ENCODE measurements at places on chromosomes 16 and 17.
A peak's percentile ranks its signal among the peaks of the same experiment; 100 is the strongest.

- no peak for DNase-seq
Measured at GRCh38 chr16:19177111-19177739, 9.2 kb downstream of the SYT17 start.

GRCh38 chr17:6043405-6043804 lies 26.8 kb upstream of the WSCD1 start:
- DNase-seq: no peak

DNA sequence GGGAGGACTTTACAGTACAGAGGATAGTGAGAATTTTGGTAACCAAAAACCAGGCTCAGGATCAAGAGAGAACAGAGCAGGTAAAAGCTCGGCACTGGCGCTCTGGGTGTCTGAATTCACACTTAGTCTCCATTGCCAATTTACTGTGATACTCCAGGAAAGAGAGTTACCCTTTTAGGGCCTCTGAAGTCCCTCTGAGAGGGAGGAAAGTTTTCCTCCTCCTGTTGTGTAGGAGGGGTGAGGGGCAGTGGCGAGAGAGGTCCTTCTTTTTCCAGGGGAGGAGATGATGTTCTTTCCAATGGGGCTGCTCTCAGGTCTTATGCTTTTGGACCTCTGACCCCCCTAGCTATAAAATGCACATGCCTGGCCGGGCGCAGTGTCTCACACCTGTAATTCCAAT lies 5.4 kb upstream of the TNS4 start:
- no peak for DNase-seq

- DNase-seq: no peak
Measured at GRCh38 chr16:27217256-27217655, 13.9 kb downstream of the KDM8 start.

DNA sequence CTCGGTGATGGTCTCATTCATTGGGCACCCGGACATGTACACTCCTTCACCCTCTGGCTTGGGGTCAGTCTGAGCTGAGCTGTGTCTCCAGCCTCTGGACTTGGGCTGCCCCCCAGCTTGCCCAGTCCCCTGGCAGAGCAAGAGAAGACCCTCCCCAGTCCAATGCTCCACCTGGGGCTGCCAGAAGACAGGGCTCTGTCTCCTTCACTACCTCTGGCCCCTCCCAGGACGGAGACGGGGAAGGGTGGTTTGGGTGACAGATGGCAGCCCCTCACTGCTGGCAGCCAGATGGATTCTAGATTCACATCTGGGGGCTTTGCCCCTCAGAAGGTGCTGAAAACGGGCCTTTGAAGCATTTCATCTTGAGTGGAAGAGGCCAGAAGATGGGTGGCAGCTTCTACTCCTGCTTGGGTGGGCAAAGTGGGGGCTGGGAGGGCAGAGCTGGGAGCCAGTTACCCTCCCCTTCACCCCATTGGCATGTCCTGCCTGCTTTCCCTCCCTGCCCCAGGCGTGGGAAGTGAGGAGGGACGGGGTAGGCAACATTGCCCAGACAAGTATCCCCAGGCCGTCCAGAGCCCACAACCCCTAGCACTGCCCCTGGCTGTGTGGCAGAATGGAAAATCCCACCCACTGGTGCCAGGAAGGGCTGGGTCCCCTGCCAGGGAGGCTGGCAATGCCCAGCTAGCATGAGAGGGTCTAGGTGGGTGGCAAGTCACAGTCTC lies 13.9 kb downstream of the NGFR start:
- DNase-seq: no peak

GRCh38 chr16:87973717-87974116 lies 22.5 kb downstream of the BANP start:
- DNase-seq: no peak

- no peak for DNase-seq
Measured at GRCh38 chr16:48334325-48334724, 50.9 kb downstream of the SIAH1 start.

GRCh38 chr17:63621229-63621683 lies 961 bp upstream of the MAP3K3 start:
- no peak for DNase-seq

GRCh38 chr17:82776454-82776853 lies 24.6 kb downstream of the TBCD start:
- DNase-seq: peak; percentile 61

DNA sequence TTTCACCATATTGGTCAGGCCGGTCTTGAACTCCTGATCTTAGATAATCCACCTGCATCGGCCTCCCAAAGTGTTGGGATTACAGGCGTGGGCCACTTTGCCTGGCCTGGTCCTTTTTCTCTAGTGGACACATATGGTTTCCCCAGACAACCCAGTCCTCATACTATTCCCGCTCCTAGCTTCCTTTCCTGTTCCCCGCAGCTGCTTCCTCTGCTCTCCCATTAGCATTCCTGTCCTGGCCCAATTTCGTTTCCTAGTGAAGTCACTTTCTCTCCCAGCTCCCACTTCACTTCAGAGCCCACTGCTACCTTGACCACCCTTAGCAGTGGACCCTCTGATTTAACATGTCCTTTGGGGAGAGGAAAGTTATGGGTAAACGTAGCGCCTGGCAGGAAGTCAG lies 11.3 kb downstream of the KATNIP start:
- no peak for DNase-seq

DNA sequence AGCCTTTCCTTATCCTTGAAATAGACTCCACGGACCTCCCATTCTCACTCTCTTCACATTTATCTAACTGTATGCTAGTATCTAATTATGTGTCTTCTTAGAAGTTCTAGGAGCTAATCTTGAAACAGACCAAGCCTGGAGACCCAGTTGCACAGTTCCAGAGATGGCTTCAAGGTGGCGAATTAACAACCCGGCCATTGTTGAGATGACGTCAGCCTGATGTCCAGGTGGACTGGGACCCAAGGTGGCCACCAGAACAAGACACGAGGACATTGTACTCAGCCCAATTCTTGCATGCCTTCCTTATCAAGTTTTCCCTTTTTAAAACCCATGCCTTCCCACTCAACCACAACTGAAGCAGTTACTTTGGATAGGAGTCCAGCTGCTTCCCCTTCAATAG lies 29.5 kb upstream of the WWOX start:
- no peak for DNase-seq

DNA sequence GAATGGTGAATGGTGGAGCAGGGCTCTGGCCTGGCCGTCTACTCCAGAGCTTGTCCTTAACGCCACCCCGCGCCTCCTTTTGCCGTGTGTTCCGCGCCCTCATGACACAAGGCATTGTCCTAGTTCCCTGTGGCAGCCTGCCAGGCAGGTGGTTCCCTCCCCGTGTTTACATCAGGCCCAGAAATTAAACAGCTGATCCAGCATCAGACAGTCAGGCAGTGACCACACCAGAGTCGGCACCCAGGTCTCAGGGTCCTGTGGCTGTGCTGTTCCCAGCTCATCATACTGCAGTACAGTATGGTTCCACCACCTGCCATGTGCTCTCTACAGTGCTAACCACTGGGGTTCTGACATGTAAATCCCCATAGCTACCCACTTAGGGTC lies 119.7 kb downstream of the RAB11FIP4 start:
- DNase-seq: no peak

DNA sequence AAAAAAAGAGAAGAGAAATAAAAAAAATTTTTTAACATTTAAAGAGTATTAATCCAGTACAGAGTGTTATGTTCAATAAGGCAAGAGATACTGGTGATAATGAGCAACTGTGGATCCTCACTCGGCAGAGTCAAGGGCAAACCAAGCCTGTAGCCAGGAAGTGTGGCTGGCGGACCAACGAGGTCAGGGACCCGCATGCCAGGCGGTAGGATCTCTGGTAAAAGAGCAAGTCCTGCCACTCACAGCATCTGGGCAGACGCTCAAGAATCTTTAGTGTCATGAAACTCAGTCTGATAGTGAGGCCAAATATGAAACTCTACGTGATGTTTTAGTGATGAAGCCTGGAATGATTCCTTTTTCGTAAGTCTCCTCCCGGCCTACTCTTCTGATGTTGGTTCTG lies 8.3 kb upstream of the GEMIN4 start:
- no peak for DNase-seq

GRCh38 chr17:21843318-21843865 lies 151.1 kb downstream of the KCNJ18 start:
- no peak for DNase-seq

DNA sequence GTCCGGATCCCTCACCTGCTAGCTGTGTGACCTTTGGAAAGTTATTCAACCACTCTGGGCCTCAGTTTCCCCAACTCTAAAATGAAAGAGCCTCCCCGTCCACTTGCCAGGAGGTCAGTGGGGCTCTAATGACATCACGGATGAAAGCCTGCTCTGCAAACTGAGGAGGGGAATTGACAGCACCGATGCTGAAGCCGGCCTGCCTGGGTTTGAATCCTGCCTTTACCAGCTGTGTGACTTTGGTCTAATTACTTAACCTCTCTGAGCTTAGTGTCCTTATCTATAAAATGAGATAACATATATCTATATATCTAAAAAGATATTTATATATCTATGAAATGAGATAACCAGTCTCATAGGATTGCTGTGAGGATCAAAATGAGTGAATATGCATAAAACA lies 1.9 kb downstream of the STX1B start:
- no peak for DNase-seq

DNA sequence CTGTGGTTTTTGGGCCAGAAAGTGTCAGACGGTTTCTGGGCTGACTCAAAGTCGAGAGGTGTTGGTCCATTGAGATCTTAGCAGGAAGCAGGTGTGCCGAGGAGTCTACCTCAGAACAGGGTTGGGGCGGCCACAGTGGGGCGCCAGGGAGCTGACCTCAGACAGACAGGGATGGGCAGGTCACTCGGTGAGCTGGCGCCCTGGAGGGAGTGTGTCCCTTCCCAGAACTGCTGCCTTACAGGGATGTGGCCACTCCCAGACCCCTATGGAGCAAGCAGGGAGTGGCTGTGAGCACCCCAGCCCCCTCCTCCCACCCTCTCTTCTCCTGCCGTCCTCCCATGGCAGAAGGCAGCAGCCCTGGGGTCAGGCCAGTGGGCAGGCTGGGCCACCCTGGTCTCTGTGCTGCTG lies 14.0 kb upstream of the DPEP1 start:
- DNase-seq: no peak

- no peak for DNase-seq
Measured at GRCh38 chr17:58409432-58409831, 7.9 kb downstream of the RNF43 start.

GRCh38 chr17:66678827-66679226 lies 156.1 kb upstream of the CACNG5 start:
- no peak for DNase-seq

- DNase-seq: no peak
Measured at GRCh38 chr17:35728551-35728950, 2.9 kb upstream of the RASL10B start.

DNA sequence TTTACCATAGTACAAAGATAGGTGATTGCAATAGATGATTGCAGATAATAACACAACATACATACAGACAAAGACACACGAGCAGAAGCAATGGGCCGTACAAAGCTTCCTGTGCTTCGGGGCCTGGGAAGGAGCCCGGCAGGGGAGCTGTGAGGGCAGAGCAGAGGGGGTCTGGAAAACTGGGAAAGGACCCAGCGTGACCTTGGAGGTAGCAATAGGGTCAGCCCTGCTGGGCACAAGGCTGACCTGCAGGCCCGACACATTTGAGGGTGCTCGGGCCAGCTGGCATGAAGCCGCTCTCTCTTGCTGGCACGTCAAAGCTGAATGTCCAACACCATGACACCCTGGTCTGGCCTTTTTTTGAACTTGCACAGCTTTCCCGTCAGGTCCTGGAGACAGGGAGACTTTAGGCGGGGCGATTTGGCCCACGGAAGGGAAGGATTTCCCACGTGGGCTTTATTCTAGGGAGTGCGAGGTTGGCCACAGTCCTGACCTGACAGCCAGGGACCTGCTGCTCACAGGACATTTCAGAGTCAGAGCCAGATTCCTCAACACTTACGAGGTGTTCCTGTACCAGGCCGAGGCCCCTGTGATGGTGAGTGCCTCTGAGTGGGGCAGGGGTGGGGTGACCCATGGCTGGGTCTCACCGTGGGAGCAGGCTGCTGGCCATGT lies 83.2 kb downstream of the NTN1 start:
- no peak for DNase-seq

DNA sequence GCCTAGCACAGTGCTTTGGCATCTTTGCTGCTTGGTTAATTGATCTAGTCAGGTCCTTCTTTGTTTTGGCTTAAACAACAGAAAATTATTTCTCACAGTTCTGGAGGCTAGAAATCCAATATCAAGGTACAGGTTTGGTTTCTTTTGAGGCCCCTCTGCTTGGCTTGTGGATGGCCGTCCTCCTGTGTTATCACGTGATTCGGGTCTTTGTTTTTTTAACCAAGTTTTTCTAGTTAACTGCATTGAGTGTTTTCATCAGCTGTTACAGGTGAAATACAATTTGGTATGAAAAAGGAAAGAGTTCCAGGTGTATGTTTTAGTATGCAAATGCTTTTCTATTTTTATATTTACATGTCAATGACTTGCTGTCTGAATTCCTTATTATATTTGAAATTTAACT lies 2.8 kb downstream of the NLK start:
- no peak for DNase-seq

GRCh38 chr16:75433732-75434413 lies 570 bp upstream of the CFDP1 start:
- peak; percentile 62 for DNase-seq

DNA sequence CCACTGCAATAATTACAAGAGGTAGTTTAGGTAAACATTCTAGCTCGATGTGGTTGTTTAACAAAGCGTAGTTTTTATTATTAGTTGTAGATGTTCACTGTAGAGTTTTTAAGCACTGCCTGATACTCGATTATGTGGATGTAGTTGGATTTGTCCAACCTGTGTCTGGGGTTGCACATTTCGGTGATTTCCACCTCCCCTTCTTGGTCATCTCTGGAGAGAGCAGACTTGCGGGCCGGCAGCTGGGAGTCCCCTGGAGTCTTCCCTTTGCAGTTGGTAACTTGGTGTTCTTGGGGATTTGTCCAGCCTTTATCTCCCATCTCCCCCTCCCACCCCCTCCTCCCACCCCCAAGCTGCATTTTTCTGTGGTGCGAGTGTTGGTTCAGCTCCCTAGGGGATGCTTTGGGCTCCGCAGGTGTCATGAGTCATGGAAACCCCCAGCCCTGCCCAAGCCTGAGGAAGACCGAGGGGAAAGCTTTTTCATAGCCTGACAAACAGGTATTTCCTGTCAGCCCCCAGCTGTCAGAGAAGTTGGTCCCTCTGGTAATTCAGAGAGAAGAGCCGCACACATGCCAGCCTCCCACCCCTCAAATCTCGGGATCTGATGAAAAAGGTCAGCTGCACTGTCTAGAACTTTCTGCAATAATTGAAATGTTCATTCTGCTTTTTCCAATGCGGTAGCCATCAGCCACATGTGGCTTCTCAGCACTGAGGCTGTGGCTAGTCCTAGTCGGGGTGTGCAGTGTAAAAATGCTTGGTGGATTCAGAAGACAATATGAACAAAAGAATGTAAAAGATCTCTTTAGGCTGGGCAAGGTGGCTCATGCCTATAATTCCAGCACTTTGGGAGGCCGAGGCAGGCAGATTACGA lies 50.3 kb downstream of the KSR1 start:
- DNase-seq: no peak

All from activated CD8-positive, alpha-beta memory T cell treated with anti-CD3 and anti-CD28 coated beads for 24 hours (primary cell).